ENCODE measurements at places on chromosomes 3 and 15.
A peak's percentile ranks its signal among the peaks of the same experiment; 100 is the strongest.

GRCh38 chr15:62426387-62426956 lies 261.4 kb upstream of the C2CD4B start:
- no peak for DNase-seq

DNA sequence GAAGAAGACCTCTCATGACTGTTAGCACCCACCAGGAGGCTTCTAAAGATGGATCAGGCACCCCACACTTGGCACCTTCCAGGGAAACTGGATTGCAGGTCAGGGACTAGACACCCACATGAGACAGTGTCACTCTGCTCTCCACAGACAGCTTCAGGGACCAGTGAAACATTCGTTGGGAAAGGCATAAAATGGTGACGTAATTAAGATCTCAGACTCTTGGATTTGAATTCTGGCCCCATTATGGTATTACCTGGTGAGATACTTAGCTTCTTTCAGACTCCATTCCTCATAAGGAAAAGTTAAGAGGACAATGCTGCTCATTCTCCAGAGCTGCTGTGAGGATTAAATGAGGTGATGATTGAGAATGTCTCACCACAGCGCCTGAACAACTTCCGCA lies 261.1 kb downstream of the ARRDC4 start:
- no peak for DNase-seq

GRCh38 chr3:100084100-100084806 lies 30.0 kb downstream of the FILIP1L start:
- DNase-seq = no peak

GRCh38 chr3:53941184-53941583 lies 49.5 kb upstream of the SELENOK start:
- no peak for DNase-seq

DNA sequence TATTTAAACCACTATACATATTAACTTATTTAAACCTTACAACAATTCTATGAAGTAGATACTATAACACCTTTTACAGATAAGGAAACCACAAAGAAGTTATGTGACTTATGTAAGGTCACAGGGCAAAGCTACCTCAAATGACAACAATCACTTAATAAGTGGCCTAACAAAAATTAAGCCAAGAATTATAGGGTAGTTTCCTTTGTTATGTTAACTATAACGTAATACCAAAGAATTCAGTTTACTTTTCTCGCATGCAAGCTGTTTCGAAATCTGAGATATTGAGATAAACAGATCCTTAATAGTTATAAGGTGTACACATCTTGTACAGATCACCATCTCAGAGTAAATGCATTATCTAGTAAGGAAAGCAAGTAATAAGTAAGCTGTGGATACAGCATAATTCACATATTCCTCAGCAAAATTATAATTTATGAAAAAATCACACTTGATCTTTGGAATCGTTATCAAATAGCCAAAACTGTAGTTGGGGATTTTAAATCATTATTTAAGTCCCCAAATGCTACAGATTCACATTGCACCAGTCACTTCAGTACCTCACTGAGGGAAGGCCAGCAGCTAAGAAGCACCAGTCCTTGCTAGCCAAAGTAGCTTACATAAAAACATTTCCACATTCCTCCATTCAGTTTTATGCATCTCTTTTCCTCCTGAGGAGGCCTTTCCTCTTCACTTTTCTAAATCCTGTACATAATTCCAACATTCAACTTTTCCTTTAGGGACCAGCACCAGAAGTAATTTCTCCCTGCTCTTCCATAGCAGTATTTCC lies 226.8 kb downstream of the TBC1D5 start:
- DNase-seq = no peak

DNA sequence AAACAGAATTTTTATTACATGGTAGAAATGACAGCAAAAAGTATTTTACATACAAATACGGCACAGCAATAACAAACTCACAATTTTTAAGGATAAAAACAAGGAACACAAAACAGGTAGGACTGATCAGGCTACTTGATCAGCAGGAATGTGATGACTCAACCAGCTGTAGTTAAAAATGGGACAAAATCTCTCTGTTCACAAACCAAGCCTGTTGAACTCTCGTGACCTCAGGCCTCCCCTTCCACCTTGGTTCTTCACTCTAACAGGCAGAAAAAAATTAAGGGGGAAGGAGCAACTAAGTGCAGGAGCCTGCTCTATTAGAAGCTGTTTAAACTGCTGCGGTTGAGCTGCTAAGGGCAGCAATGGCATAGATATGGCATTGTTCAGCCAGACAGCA lies 18.7 kb downstream of the FBXL22 start:
- no peak for DNase-seq

DNA sequence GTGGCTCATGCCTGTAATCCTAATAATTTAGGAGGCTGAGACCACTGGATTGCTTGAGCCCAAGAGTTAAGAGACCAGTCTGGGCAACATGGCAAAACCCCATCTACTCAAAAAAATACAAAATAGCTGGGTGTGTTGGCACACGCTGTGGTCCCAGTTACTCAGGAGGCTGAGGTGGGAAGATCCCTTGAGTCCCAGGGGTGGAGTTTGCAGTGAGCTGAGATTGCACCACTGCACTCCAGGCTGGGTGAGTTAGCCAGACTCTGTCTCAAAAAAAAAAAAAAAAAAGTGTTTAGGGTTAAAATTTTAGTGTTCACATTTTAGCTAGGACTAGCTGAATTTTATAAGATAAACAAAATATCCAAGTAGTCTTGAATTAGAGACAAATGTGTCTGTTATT lies 1340.1 kb upstream of the EPHA6 start:
- no peak for DNase-seq

DNA sequence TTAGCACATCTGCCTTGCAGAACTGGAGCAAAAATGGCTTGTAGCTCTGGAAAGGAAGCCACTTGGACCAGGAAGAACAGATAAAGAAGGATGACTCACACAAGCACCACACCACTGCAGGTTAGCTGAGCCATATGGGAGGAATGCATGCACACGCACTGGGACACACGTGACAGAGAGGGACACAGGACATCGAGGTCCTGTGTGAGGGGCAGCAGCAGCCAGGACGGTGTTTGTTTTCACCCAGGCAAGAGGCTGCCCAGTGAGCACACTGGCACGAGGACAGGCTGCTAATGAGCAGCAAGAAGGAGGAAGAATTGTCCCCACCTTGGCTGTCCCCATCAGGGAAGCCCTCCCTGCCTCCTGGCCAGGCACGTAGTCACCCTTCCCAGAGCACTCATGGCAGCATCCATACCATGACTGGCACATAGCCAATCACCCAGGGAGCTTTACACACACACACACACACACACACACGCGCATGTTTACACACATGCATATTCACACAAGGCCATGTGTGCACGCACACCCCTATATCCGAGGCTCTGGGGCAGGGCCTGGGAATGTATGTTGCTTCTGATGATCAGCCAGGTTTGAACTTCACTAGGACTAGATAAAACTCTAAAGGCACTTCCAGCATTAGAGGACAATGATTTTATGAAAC lies 24.0 kb upstream of the SPTBN5 start:
- DNase-seq = no peak

- DNase-seq = no peak
Measured at GRCh38 chr15:71162309-71162708, 47.0 kb downstream of the THSD4 start.

DNA sequence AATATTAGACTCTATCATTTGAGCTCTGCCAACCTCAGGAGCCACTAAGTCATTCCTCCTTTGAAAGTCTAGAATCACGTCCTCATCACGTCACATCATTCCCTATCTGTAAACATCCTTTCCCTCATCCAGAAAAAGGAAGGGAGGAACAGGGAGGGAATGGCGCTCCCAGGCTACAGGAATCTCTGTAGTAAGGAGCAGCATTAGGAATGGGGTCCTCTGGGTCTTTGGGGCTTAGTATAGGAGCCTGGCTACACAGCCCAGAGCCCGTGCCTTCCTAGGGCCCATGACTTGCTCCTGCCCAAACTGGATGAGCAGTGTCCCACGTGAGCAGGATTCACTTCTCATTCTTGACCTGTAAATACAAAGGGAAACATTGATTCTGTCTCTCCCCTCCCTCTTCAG lies 1.6 kb downstream of the TAGLN3 start:
- no peak for DNase-seq

DNA sequence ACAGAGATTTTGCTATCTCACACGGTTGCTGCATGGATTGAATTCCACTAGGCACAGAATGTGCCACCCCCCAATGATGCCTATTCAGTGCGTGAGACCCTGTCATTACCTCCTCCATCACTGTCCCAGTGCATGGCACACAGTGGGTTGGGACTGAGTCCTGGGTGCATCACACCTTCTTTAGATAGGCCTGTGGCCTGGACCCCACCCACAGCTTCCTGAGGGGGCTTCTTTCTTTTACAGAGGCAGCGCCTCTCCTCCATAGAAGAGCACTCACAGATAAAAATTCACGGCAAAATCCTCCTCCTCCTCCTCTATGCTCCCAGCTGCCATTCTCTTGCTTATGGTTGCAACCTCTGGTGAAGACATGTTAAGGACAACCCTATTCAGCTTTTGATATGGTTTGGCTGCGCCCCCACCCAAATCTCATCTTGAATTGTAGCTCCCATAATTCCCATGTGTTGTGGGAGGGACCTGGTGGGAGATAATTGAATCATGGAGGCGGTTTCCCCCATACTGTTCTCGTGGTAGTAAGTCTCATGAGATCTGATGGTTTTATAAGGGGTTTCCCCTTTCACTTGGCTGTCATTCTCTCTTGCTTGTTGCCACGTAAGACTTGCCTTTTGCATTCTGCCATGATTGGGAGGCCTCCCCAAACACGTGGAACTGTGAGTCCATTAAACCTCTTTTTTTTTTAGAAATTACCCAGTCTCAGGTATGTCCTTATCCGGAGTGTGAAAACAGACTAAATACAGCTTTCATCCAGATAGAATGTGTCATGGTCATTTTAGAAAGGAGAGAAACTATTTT lies 147.6 kb downstream of the KLF13 start:
- DNase-seq = no peak

- no peak for DNase-seq
Measured at GRCh38 chr3:168506589-168506988, 410.9 kb upstream of the GOLIM4 start.

DNA sequence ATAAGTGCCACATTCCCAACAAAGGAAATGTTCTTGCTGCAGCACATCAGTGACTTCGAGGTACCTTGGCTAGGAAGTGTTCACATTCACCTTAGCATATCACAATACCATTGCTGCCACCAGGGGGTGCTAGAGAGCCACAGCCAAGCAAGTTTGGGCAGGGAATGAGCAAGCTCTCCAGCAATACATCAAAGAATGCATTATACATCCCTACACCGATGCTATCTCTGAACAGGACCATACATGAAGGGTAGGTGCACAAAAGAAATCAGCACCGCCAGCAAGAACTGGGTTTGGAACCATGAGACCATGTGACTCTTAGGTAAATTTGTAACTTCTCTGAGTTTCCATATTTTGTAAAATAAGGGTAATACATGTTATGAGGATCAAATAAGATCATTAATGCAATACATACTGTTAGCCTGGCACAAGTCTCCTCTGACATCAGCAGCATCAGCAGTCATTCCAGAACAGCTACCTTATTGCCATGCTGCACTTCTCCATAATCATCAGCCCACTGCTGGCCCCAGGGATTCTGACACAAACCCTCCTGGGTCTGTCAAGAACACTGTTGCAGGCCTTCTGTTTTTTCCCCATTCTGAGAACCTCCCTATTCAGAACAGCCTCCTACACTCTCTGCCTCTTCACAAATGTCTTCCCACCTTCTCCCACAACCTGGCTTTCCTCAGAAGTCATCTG lies 37.5 kb downstream of the RYK start:
- DNase-seq = peak; percentile 85

DNA sequence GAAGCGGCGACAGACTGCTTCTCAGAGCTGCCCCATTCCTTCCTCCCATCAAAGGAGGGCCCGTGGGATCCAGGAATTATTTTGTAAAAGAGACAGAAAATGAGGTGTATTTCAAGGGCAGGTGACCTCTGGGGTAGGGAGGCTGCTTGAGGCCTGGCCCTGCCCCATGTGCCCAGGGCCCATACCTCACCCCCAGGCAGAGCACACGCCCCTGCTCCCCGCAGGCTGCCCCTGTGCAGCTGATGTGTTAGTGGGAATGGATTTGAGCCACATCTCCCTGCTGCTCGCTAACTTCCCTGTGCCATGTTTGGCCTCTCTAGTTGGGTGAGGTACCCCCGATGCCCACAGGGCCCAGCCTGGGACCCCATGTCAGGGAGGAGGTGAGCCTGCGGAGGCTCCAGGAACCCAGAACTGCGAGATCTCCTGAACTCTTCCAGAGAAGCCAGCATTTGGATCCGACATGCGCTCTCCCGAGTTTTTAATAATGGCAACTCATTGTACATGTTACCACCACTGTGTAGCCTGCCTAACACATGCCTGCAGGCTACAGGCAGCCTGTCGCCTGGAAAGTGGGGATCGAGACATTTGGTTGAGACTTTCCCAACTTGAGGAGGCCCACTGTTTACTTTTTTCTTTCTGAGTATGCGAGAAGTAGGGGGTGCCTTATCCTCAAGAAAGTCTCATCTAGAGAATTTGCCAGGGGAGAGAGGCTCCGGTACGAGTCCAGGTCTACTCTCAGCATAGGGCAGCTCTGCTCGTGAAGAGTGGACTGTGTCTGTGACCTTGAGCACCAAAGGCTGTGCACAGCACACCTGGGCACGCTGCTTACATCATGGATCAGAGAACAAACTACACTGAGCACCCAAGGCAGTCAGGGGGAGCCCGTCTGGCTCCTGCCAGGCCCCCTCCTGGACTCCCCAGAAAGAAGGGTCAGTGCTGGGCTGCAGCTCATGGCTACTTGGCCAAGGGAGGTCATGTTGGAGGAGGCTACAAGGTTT lies 36.1 kb downstream of the PCSK6 start:
- no peak for DNase-seq

DNA sequence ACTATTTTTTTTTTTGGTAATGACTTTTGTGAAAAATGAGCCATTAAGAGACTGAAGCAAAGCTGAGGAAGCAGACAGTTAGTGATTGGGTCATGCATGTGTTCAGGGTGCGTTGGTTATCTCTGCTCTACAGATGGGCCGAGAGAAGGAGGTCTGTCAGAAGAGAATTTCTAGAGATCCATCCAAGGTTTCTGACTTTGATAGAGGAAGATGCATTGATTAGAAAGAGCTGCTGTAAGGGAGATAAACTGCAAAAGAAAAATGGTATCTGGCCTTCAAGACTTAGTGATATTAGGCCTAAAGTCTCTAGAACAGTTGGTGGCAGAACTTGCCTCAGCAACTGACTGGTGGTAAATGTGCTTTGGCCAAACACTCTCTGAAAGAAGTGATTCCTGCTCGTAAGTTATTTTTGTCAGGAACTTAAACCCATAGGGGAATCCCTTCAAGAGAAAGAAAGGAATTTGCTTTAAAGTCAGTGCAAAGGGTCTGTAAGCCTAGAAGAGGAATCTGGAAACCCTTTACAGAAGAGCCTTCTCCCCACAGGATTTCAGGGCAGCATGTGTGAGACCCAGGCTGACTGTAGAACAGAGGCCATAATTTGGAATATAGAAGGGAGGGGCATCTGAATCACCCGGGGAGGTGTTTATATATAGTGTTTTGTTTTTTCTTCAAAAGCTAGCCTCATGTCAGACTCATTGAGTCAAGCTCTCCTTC lies 67.8 kb downstream of the OPA1 start:
- DNase-seq = no peak

GRCh38 chr3:109442531-109442930 lies 105.2 kb upstream of the DPPA4 start:
- DNase-seq = no peak

All from NCI-H446 (cell line).